ENCODE measurements at places on chromosomes 5 and 9.

DNA sequence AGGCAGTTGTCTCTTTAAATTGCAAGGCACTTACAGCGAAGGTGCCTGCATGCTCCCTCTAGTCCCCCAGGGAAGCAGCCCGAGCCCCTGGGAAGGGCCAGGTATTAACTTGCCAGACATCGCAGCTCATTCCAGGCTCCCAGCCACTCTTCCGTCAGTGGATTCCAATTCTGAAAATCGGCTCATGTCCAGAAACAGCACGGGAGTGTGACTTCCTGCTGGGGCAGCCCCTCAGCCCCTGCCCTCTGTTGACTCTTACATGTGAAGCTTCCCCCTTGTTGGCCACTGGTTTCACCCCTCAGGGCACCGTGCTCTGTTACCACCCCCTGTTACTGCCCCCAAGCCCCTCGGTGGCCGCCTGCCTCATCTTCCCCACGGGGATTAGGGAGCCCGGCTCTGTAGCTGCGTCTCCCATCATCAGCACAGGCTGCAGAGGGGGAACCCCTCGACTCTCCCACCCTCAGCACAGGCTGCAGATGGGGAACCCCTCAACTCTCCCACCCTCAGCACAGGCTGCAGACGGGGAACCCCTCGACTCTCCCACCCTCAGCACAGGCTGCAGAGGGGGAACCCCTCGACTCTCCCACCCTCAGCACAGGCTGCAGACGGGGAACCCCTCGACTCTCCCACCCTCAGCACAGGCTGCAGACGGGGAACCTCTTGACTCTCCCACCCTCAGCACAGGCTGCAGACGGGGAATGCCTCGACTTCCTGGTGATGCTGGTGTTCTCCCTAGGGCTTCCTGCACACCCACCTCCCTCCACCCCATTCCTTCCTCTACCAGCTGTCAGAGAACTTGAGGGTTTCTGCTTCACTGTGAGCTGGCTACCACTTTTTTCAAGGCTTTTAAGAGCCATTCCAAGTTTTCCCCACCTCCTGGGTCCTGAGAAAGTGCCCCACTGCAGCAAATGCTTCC lies 11.1 kb upstream of the CACNA1B start:
- DNase-seq, result no peak

DNA sequence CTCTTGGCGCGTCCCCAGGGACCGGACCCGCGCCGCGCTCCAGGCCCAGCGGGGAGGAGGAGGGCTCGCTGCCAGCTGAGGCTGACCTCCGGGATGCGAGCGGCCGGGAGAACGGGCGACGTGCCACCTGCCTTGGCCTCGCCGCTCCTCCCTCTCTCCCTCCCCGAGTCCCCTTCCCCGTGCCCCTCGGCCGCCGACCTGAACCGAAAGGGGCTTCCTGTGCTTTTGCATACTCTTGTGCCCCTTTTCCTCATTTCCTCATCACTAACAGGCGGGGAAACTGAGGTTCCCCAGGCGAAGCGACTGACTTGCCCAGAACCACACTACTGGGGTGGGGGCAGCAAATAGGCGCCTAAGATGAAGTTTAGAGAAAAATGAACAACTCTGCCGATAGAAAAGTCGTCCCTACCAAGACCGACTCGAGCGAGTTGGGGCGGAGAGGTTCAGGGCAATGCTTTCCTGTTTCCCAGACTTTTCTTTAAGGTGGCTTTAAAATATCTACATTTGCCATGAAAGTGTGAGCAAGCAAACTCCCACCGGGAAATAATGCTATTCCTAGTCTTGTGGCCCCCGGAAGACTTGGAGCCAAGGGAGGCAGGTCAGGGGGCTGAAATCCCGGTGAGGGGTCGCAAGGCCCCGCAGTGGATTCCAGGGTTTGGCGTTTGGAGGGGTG lies 580 bp upstream of the DUSP1 start:
- DNase-seq, result no peak

- peak; percentile 14 for DNase-seq
Measured at GRCh38 chr5:117103703-117104102, 529.1 kb upstream of the SEMA6A start.

- DNase-seq, result no peak
Measured at GRCh38 chr9:22050924-22051323, 41.8 kb upstream of the CDKN2B start.

GRCh38 chr5:54689411-54690251 lies 172.1 kb downstream of the SNX18 start:
- no peak for DNase-seq

DNA sequence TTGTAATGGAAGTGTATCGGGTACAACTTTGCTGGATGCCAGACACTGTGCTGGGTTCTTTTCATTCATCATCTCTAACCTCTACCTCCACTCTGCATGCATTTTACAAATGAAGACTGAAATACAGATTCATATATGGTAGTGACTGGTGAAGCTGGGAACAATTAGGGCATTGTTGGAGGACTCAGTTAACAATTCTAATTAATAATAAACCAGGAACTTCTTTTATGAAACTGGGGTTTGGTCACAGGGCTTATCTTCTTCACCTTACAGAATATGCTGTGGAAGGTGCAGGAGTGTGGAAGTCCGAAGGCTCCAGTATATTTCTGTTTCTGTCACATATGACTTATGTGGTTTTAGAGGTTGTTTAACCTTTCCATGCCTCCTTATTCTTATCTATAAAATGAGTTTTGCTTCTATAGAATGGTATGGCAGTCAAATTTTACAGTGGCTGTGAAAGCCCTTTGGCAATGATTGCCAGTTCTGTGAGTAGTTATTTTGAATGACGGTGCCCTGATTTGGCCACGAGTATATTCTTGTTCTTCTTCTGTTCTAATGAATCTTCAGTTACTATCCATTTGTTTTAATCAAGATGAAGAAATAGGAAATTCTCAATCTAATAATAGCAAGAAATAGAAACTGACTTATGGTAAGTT lies 284.7 kb downstream of the GABRB2 start:
- no peak for DNase-seq

- no peak for DNase-seq
Measured at GRCh38 chr9:77901771-77902170, 129.8 kb downstream of the GNAQ start.
